ENCODE measurements at places on chromosomes 1 and 21.

DNA sequence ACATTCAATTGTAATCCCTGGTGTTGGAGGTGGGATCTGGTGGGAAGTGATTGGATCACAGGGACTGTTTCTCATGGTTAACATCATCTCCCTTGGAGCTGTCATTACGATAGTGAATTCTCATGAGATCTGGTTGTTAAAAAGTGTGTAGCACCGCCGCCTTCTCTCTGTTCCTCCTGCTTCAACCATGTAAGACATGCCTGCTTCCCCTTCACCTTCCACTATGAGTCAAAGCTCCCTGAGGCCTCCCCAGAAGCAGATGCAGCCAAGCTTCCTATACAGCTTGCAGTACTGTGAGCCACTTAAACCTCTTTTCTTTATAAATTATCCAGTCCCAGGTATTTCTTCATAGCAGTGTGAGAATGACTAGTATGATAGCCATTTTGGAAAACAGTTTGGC is 30.1 kb upstream of the TRIM62 start:
- ATAC-seq: no peak

- ATAC-seq: no peak
Observed at GRCh38 chr1:185676969-185677368, 57.2 kb upstream of the HMCN1 start.

DNA sequence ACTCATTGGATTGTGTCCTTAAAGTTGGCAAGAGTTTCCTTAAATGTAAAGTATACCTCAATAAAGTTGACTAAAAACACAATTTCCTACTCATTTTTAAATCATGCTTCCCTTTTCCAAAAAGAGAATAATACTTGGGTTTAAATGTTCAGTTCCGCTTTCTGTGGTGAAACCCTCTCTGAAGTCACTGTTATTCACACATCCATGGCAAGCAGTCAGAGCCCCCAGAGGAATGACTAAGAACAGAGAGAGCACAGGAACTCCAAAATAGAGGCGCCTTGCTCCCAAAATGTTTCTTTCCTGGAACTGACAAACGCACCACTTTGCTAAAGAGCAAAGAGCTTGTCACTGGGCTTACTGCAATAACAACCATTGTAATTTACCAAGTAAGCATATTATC is 142.5 kb downstream of the TIAM1 start:
- peak; percentile 75 for ATAC-seq

DNA sequence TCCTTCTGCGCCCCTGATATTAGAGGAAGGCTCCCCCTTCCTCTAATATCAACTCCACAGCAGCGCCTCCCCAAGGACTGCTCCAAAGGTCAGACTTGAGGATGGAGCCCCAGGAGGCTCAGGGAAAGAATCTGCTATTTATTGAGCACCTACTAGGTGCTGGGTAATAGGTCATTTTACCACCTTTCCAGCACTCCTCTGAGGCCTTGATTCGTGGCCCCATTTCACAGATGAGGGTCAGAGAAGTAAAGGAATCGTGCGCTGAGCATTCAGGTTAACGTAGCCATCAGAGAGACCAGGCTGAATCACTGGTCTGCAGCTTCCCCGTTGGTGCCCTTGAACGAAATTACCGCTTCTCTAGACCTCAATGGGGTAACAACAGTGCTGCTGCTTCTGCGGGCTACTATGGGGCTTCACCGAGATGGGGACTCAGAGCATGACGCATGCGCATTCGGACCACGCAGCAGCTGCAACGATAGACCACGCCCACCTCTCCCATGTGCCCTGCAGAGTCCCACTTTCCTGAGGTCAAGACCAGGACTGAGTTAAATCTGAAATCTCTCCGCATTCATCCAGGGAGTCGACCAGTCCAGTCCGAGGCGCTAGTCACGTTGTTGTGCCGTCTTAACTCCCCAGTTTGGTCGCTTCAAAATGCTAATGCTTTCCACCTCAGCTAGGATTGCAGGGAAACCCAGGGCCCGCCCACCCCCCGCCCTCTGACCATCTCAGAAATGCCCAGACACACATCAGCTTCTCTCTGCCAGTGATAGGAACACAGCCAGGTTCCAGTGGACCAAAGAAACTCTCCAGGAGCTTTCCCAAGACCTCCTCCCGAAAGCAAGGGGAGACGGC is 12.9 kb downstream of the CAMK2N1 start:
- no peak for ATAC-seq

DNA sequence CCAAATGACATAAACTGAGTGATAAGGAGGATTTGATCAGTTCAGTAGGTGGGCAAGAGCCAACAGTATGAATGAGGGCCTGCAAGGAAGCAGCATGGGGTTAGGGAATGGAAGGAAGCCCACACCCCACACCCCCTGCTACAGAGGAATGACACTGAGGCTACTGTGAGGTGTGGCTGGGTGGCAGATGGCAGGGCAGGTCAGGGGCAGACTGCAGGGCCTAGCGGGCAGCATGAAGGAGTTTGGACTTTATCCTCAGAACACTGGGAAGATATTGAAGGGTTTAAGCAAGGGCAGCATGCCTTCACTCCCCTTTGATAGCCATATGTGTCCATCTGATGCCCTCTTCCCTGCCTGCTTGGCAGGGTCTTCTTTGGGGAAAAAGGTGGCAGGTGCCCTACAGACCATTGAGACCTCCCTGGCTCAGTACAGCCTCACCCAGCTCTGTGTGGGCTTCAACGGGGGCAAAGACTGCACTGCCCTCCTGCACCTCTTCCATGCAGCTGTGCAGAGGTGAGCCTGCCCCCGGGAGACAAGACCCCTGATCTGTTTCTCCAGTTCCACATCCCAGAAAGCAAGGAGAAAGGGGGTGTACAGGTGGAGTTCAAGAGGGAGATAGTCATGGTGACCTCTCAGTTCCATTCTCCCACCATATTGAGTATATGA is 4.1 kb upstream of the LENEP start:
- ATAC-seq: no peak

DNA sequence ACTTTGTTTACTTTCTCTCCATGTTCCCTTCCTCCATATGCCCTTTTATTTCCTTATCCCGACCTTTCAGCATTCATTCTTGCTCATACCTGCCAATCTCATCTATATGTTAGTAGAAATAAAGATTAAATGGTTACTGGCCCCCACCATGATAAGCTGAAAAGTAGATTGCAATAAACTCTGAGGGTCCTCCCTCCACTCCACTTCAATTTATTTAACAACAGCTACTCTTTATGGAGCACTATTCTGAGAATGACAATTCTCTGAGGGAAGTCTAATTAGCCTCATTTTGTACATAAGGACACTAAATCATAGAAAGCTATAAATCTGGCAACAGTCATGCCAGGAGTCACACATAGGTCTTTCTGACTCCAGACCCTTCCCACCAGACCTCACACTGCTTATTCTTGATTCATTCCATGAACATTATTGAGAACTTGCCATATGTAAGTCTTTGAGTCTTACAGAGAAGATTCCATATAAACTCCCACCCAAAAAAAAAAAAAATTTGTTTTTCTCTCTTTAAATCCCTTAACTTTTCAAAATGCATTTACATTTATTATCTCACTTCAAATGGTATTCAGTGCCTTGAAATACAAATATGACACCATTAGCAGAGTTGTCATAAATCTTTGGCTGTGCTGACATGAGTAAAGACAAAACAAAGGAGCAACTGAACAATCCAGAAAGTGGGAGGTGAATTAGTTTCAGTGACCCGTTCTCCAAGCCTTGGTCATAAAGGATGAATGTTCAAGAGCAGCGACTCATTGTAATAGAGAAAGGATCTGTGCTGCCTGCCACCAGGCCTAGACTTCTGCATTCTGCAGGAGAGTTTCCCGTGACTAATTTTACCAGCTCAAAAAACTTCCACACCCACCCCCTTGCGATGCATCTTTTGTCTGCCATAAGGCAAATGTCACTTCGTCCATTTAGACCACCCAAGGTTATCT is 28.5 kb downstream of the PALMD start:
- ATAC-seq: no peak

- peak; percentile 44 for ATAC-seq
Observed at GRCh38 chr1:167057241-167057688, 32.9 kb downstream of the GPA33 start.

- no peak for ATAC-seq
Observed at GRCh38 chr1:191851799-191852595, 306.3 kb upstream of the RGS18 start.

DNA sequence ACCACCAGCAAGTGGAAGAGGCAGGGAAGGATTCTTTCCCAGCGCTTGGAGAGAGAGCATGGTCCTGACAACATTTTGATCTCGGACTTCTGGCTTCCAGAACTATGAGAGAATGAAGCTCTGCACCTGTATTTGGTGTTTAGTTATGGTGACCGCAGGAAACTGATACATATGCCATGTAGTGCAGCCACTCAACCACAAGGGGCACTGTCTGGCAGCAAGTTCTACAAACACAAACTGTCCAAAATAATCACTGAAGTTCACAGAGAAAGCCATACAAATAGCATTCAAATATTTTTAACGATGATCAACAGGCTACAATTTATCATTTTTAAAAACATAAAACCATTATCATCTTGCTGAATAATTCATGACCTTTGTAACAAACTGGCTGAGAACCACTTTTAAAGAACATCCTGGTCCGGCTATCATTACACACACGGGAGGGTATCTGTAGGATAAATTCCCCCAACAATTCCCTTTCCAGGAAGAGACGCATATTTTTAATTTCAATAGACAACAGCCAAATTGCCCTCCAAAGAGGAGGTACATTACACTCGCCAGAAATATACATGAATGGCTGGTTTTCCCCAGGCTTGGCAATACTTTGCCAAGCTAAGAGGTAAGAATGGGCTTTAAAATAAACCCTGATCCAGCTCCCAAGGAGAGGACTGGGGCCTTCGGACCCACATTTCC is 9.2 kb upstream of the CBR3 start:
- peak; percentile 38 for ATAC-seq

DNA sequence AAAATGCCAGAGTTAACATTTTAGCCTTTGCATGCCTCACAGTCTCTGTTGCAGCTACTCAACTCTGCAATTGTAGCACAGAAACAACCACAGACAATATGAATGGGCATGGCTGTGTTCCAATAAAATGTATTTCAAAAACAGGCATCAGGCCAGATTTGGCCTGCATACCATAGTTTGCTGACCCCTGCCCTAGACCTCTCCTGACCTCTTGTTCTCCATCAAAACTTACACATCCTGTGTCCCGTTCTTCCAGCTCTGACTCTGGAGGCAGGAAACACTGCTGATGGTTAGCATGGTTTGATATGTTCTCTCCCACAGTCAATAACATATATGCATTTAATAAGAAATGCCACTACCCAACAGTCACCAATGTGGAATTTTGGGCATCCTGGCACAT is 138.6 kb downstream of the LMX1A start:
- no peak for ATAC-seq

All from activated T-helper 17 cell treated with anti-CD3 and anti-CD28 coated beads, Interleukin-2, amount 50 U/mL, for 72 hours (primary cell).